Ascending aorta (tissue), 2 donors: ENCODE measurements at places on chromosomes 13 and 19. TPM values are rescaled to one million over a fixed set of nuclear protein-coding genes. Genes with fewer than 3 reads are reported as not detected.

The KANK3 gene
- 47.4 TPM for total RNA-seq

The ZNF473 gene
- total RNA-seq = 3.4 TPM

The CNMD gene
- total RNA-seq = not detected

The CEACAM16 gene
- not detected for total RNA-seq

The SIGLEC12 gene
- total RNA-seq = not detected

The SNRPD2 gene
- 71.1 TPM for total RNA-seq

The SELENOV gene
- total RNA-seq = not detected

The IGFL2 gene
- not detected for total RNA-seq

The C5AR1 gene
- 9.3 TPM for total RNA-seq

The B3GLCT gene
- 8.8 TPM for total RNA-seq

The TTYH1 gene
- 58.4 TPM for total RNA-seq

The S1PR4 gene
- total RNA-seq = 4.9 TPM

The CEACAM1 gene
- not detected for total RNA-seq

The FOXA3 gene
- not detected for total RNA-seq

The IL12RB1 gene
- total RNA-seq = 1.5 TPM

The MISP gene
- total RNA-seq = not detected

The ZNF132 gene
- 5.2 TPM for total RNA-seq

The NDUFA7 gene
- total RNA-seq = 11.8 TPM

The B3GNT3 gene
- total RNA-seq = 0.64 TPM

The ATXN8OS gene
- total RNA-seq = not detected

The TEX101 gene
- total RNA-seq = not detected

The ZNF556 gene
- total RNA-seq = not detected

The SEMA6B gene
- 80.6 TPM for total RNA-seq

- DNase-seq = peak; percentile 25
These were observed 1.7 kb downstream of the MIER2 start for GRCh38 chr19:342801-343421.

GRCh38 chr19:58227964-58228584 is 640 bp upstream of the ZNF544 start:
- no peak for DNase-seq

DNA sequence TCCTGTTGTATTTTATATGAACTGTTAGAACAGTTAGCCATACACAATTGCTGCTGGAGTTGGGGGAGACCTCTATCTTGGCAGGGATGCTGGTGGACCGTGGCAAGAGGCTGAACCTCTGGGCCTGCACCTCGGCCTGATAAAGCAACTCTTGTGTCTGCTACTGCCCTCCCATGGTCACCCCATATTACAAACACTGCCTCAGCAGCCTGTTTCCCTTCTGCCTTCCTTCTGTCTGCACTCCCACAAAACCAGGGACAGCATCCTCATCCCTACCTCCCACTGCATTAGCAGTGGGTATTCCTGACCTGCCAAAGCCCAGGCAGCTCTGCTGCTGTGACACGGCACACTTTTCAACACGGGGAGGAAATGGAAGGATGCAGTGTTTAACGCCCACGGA is 456.4 kb downstream of the FGF14 start:
- DNase-seq = no peak

- DNase-seq = no peak
These were observed 10.7 kb downstream of the ZNF682 start for GRCh38 chr19:20028611-20029010.

GRCh38 chr13:41006978-41007743 is 12.0 kb downstream of the ELF1 start:
- no peak for DNase-seq

DNA sequence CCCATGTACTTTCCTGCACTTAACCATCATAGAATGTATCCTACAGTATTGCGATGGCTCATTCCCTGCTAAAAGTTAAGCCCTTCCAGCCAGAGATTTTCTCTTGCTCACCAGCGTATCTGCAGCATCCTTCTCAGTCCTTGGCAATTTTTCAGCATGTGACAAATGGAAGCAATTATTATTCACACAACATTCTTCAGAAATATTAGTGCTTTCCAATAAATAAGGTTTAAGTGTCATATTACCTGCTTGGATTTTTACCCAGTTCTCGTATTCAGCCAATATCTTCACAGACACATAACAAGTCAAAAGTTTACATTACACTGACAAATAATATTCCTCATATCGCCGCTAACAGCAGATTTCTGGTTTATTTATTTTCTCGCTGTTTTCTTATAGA is 82.3 kb downstream of the POU4F1 start:
- no peak for DNase-seq

- DNase-seq = no peak
These were observed 141.8 kb downstream of the GPC5 start for GRCh38 chr13:91540158-91540736.

DNA sequence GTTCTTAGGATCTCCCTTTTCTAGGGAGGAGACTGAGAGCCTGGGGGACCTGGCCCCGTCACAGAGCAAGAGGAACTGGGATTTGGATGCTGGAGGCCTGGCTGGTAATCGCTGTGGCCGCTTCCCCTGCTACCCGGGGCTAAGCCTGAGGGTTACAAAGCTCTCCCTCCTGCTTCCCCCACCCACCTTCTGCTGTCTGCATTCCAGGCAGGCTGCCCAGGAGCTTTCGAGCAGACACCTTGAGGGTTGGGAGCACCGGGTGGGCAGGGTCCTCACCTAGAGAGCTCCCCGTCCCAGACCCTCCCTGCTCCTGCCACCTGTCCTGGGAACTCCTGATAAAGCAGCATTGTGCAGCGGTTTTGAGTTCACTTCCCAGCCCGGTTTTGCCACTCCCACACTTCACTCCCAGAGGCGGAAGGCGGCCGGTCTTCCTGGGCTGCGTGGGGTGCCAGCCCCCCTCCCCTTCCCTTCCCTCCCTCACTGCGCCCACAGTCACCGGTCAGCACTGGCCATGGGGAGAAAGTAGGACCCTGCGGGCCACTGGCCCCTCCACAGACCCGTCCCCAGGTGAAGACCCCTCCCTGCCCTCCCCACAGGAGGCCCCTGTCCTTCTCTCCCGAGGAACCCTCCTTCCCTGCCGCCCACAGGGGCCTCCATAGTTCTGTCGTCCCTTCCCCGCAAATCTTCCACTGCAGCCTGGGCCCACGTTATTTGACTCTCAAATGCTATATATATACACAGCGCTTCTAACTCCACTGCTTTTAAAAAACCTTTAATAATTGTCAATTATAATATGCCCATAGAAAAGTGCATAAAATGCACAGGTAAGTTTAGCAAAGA is 8.1 kb downstream of the PAK4 start:
- DNase-seq = no peak

GRCh38 chr19:52670046-52670445 is 31.9 kb upstream of the ZNF83 start:
- DNase-seq = no peak

DNA sequence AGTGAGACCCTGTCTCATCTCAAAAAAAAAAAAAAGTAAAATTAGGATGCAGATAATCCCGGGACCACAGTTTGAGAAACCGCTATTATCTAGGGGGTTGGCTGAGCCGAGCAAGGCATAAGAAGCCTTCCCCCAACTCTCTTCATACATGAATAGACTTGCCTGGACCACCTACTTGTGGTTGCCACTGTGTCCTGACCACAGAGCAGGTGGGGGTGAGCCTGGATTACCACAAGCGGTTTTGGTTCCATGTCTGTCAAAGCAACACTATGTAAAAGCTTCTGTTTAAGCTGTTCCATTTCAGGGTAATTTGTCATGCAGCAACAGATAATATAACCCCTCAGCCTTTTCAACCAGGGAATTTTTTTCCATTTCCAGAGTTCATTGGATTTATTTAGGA is 3.3 kb upstream of the NAPA start:
- no peak for DNase-seq

GRCh38 chr13:113582841-113583631 is 1.5 kb upstream of the TFDP1 start:
- peak; percentile 47 for DNase-seq

- no peak for DNase-seq
These were observed 138.9 kb downstream of the ATP11A start for GRCh38 chr13:112828756-112829155.

GRCh38 chr19:12797141-12797587 is 4.4 kb downstream of the PRDX2 start:
- DNase-seq = peak; percentile 61

DNA sequence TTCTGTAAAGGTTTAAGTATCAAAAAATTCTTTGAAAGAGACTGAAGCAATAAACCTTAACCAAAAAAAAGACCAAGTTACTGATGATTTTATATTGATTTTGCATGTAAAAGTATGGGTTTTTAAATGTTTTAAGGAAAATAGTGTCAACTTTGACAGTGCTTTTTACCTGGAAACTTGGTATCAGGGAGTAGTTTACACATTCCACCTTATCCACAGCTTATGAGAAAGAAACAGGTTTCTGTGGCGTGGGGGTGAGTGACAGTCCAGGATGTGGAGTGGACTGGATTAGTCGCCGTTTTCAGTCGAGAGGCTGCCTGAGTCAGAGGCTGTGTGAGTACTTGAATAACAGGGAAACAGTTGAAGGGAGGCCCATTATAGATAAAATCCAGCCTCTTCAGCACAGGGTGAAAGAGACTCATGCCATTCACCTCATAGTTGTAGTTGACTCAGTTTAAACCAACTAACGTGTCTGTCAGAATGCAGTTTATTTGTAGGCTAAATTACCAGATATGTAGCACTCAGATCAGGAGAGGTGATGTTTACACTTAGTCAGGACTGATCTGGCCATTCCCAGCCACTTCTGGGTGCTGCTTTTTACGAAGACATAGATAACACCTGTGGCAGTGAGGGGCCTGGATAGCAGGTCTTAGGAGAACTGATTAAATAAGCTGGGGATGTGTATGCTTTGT is 595 bp upstream of the GPR183 start:
- no peak for DNase-seq

DNA sequence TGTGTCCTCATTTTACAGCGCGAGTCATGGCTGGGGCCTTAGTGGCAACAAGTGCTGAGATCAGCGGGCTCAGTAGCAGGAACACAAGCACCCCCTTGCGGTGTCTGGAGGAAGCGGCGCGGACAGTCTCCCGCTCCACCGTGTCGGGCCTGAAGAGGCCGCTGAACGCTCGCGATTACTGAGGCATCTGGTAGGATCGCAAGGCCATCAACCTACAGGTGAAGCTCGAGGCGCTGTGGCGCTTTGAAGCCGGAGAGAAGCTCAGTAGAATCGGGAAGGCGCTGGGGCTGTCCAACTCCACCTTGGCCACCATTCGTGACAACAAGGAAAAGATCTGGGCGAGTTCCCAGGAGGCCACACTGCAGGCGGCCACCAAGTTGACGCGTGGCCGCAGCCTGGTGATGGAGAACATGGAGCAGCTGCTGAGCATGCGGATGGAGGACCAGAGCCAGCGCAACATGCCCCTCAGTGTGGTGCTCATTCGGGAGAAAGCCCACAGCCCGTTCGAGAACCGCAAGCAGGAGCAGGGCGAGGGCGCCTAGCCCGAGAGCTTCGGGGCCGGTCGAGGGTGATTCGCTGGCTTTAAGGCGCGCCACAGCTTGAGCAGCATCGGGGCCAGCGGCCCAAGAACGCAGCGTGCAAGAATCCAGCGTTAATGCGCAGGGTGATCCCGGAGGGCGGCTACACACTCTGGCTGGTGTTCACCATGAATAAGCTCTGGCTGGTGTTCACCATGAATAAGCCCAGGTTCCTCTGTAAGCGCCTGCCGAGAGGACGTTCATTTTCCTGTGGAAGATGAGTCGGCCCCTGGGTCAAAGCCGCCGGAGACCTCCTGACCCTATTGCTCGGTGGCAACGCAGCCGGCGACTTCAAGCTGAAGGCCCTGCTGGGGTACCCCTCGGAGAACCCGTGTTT is 8.3 kb upstream of the MZF1 start:
- DNase-seq = peak; percentile 92

DNA sequence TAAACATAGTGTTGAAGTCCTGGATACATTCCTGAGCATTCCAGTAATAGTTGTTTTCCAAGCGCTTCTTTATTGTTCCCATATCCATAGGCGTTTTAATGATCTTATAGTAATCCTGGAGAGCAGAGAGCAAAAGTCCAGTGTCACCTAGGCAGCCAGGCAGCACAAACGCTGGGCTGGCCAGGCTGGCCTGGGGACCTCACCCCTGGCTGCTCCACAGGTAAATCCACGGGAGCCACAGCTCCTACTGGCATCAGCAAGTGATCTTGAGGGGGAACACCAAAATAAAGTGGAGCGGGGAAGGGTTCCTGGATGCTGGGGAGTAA is 36.6 kb upstream of the EPHX3 start:
- DNase-seq = no peak

GRCh38 chr13:45296259-45296658 is 44.7 kb downstream of the TPT1 start:
- DNase-seq = no peak

DNA sequence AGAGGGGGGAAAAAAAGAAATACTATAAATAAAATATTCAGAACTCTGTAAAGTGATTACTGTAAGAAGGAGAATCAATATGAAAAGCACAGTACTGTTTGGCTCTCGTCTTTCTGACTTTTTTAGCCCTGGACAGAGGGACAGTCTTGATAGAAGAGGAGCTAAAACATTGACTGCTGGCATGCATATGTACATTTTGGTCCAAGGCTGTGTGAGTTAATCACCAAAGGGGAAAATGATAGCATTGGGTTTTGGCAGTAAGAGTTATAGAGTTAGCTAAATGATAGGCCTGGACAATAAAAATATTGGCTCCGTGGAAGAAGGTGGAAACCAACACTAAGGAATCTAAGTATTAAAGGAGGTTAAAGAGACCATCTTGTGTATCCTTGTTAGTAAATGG is 50.3 kb downstream of the RAP2A start:
- DNase-seq = no peak

DNA sequence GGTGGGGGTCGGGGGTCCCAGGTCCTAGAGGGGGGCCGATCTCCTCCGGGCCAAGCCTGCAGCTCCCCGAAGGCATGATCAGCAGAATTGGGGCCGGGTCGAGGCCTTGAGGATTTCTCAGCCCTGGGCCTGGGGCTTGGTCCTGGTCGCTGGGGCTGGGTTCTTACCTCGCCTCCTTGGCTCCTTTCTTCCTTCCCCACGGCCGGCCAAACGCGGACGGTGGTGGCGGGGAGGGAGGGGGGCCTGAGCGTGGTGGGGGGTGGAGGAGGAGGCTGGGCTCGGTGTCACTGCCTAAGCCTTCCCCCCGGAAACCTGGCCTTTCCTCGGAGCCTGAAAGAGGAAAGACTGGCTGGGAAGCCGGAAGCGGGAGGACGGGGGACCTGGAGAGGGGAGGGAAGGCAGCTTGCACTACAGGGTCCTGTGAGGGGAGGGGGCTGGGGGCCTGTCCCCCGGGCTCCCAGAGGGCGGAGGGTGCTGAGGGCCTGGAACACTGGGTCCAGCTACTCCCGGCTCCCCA is at the start of gene ZNF579:
ZNF579 (minus strand) TSS at position 221 of the 517 bp plus-strand sequence. CDS start 1,209 bp downstream, outside the sequence.
- peak; percentile 89 for DNase-seq

DNA sequence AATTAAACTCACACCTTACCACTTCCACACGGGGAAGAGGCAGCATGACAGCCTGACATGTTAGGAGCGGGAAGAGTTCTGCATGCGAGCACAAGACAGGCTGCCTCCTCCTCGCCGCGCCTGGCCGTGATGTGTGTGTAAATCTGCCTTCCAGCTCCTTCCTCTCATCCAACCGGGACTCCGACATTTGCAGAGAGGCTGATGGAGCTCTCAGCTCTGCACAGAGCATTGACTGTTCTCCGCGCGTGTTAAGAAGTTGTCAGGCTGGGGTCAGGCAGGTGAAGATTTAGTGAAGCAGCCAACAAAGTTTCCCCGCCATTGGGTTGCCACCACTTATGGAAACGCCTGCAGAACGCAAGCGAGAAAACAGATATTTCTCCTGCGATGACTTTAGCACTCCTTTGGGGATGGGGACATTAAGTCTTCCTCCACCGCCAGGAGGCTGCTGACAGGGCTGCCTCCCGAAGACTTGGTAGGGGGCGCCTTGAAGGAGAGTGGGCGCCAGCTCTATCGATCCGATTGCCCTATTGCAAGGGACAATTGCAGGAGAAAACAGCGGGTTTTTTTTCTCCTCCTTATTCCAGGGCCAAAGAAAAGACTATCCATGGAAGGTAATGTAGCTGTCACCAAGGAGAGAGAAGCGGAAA is 213.9 kb upstream of the TSHZ3 start:
- DNase-seq = no peak

GRCh38 chr13:28286263-28286662 is 147.9 kb downstream of the PAN3 start:
- no peak for DNase-seq
